ENCODE measurements at places on chromosomes 1 and 21. TPM values are rescaled to one million over a fixed set of nuclear protein-coding genes. Genes with fewer than 3 reads are reported as not detected.

Gene THRAP3
- total RNA-seq, result 160 TPM

Gene TIAM1
- 25.2 TPM for total RNA-seq

DNA sequence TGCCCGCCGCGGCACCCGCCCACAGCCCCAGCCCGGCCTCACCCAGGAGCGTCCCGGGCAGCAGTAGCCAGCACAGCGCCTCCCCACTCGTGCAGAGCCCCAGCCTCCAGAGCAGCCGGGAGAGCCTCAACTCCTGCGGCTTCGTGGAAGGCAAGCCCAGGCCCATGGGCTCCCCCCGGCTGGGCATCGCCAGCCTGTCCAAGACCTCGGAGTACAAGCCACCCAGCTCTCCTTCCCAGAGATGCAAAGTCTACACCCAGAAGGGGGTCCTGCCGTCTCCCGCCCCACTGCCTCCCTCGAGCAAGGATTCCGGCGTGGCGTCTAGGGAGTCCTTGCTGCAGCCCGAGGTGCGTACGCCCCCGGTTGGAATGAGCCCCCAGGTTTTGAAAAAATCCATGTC is 531.2 kb downstream of the KIF26B start:
- DNase-seq, result no peak
- no peak overlapping the region for H3K4me3 ChIP-seq
- no peaks in the 10 kb centered on the region for H3K4me1 ChIP-seq
- H3K27ac ChIP-seq, result no peak overlapping the region

GRCh38 chr21:43572446-43572845 is 86.8 kb downstream of the HSF2BP start:
- H3K4me1 ChIP-seq, result peaks cover 5% of the 10 kb centered on the region
- H3K36me3 ChIP-seq, result no peaks in the 10 kb centered on the region
- no peak for DNase-seq

GRCh38 chr1:56512724-56513494 is 66.5 kb downstream of the PLPP3 start:
- no peaks in the 10 kb centered on the region for H3K27me3 ChIP-seq
- no peak for DNase-seq
- H3K36me3 ChIP-seq, result peaks cover 38% of the 10 kb centered on the region
- no peak overlapping the region for H3K4me3 ChIP-seq
